GM12878 (cell line): ENCODE measurements at places on chromosomes 3 and 15.

- no peak for DNase-seq
These were observed 21.6 kb upstream of the PLXNA1 start for GRCh38 chr3:126961191-126961790.

- no peak for DNase-seq
These were observed 80.1 kb downstream of the SATB1 start for GRCh38 chr3:18345015-18345367.

DNA sequence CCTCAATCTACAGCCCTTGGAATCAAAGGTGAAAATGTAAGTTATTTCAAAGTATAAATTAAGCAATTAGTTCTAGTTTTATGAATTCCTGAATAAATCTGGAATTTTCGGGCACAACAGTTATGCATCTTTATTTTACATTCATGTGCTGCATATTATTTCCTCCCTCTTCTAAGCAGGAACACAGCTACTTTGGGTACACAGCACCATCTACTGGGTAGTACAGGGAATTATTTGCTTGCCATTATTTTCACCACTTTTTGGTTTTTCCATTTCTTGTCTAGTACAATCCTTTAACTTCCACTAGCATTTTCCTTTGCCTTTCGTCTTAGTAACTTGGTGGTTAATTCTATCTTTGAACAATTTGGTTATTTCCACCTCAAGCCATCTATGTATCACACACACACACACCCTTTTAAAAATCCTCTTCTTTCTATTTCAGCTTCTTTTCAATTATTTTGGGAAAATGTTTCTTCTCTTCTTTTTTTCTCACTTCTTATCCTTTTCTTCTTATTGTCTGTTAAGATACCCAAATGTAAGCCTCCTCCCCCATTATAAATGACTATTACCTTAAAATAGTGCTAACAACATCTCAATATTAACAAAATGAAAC, 451.0 kb downstream of the MFSD1 start:
- peak; percentile 11 for DNase-seq

GRCh38 chr3:192687488-192688152, 39.7 kb downstream of the FGF12 start:
- DNase-seq, result no peak
